Naive thymus-derived CD8-positive, alpha-beta T cell (primary cell): ENCODE measurements at places on chromosomes 11 and 22. TPM values are rescaled to one million over a fixed set of nuclear protein-coding genes. Genes with fewer than 3 reads are reported as not detected.

Gene BCO2
- 2.3 TPM for total RNA-seq

DNA sequence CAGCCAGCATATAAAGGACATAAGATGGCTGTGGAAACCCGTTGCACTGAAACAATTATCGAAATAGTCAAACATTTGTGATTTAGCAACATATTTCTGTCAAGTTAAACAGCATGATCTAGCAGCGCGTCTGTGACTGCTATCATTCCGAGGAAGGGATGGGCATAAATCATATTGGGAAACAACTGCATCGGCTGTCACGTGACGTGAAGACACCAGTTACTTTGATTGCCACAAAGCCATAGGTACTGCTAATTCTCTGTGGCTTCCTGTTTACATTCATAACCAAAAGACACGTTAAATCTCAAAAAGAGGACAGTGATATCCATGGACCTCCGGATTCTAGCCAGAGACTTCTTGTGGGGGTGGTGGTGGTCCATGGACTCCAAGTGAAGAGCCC, 87.8 kb downstream of the CACNA1I start:
- DNase-seq, result no peak

Gene VSIG10L2
- total RNA-seq, result not detected

GRCh38 chr11:131441051-131441810, 70.8 kb downstream of the NTM start:
- no peak for DNase-seq

DNA sequence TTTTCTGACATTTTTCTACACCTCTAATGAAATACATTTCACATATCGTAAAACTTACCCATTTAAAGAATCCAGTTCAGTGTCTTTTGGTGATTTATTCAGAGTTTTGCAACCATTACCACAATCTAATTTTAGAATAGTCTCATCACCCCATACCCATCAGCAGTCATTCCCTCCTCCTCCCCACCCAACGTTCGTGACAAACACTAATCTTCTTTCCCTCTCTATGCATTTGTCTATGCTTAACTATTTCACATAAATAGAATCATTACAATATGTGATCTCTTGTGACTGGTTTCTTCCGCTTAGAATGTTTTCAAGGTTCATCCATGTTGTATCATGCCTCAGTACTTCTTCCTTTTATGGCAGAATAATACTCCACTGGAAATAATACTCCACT, 9.5 kb downstream of the TTC28 start:
- DNase-seq, result no peak

Gene MRPL17
- total RNA-seq, result 27.5 TPM

Gene BAIAP2L2
- 2.2 TPM for total RNA-seq
